RWPE2 (cell line): ENCODE measurements at places on chromosomes 2 and 18.

- H3K27ac ChIP-seq = no peak overlapping the region
- no peaks in the 10 kb centered on the region for H3K27me3 ChIP-seq
- no peak overlapping the region for H3K4me3 ChIP-seq
- peaks cover 9% of the 10 kb centered on the region for H3K4me1 ChIP-seq
Measured at GRCh38 chr18:989425-989824, 84.8 kb downstream of the ADCYAP1 start.

DNA sequence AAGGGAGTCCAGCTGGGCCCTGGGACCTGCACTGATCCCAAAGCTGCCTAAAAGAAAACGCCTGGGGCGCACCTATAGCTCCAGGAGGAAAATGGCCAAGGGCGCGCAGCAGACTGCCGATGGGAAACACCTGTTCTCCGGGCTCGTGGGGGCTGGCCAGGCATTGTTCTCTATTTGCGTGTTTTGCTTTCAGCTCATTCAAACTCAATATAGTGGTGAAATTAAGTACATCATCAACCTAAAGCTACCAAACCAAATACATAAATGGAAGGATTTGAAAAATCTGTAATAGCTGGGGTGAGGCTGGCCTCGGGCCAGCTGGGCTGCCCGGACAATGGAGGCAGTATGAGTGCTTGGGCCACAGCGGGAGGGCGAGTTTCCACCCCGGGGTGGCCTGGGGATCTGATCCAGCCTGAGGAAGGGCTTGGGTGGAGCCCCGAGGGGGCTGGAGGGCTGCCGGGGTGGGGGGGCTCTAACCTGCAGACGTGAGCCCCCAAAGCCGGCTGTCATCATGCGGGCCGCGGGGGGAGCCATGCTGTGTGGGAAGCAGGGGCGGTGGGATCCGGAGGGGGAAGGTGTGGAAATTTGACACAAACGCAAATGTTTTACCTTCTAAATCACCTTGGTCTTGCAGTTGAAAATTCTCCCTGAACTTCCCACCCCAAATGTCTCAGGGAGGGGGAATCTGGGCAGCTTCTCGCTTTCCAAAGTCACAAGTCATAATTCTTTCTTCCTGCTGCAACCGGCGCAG, 77.6 kb downstream of the ASB1 start:
- DNase-seq = peak; percentile 38
- H3K36me3 ChIP-seq = no peaks in the 10 kb centered on the region
- H3K4me3 ChIP-seq = no peak overlapping the region
- no peaks in the 10 kb centered on the region for H3K27me3 ChIP-seq

GRCh38 chr2:238096311-238097011, 3.7 kb upstream of the ESPNL start:
- H3K27ac ChIP-seq = no peak overlapping the region
- no peaks in the 10 kb centered on the region for H3K36me3 ChIP-seq
- no peaks in the 10 kb centered on the region for H3K27me3 ChIP-seq
- H3K4me3 ChIP-seq = no peak overlapping the region
- DNase-seq = peak; percentile 46

- no peaks in the 10 kb centered on the region for H3K27me3 ChIP-seq
- no peaks in the 10 kb centered on the region for H3K4me1 ChIP-seq
- no peaks in the 10 kb centered on the region for H3K36me3 ChIP-seq
- H3K27ac ChIP-seq = no peak overlapping the region
- DNase-seq = no peak
Measured at GRCh38 chr18:43526426-43527145, 249.3 kb upstream of the SYT4 start.

GRCh38 chr2:16746833-16747232, 81.2 kb upstream of the CYRIA start:
- no peaks in the 10 kb centered on the region for H3K4me1 ChIP-seq
- no peaks in the 10 kb centered on the region for H3K36me3 ChIP-seq
- no peak for DNase-seq
- no peaks in the 10 kb centered on the region for H3K27me3 ChIP-seq
- H3K4me3 ChIP-seq = no peak overlapping the region

GRCh38 chr18:47448956-47449355, 197.5 kb upstream of the SKOR2 start:
- H3K27me3 ChIP-seq = no peaks in the 10 kb centered on the region
- no peak overlapping the region for H3K27ac ChIP-seq
- no peak overlapping the region for H3K4me3 ChIP-seq
- no peak for DNase-seq
- no peaks in the 10 kb centered on the region for H3K36me3 ChIP-seq
- H3K4me1 ChIP-seq = no peaks in the 10 kb centered on the region

- no peaks in the 10 kb centered on the region for H3K4me1 ChIP-seq
- H3K27ac ChIP-seq = no peak within 1 kb of the TSS
Measured at GRCh38 chr2:29921560-29921915, at the start of gene ALK. Gene ALK (minus strand): TSS chr2:29921586. CDS start chr2:29920659, 927 bp downstream.

DNA sequence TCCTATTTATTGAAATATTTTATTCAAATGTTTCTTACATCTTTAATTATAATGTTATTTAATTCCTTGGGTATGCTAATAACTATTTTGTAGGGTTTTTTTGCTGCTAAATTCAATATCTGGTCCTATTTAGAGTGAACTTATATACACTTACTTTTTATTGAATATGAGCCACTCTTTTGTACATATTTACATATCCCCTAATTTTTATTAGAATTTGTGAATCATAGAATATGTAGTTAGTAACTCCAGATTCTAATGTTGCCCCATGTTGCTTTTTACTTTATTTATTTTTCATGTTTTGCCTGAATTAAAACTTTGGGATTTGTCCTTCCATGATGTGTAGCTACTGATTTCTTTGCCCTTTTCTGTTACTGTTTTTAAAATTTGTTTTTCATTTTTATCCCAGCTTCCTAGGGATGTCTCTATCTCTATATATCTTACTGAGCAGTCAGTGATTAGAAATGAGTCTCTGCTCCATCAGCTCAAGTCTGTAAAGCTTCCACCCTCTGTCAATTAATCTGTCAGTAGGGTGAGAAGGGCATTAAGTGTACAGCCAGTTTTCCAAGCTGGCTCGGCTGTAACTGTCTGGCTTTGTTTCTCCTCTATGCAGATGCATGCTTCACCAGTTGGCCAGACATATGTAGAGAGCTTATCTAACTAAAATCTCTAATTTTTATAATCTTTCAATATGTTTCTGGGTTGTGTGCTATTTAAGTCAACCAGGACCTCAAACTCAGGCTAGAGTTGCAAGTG, 256.9 kb downstream of the CDH19 start:
- no peaks in the 10 kb centered on the region for H3K36me3 ChIP-seq
- no peak for DNase-seq
- no peaks in the 10 kb centered on the region for H3K27me3 ChIP-seq
- no peaks in the 10 kb centered on the region for H3K4me1 ChIP-seq
- no peak overlapping the region for H3K4me3 ChIP-seq

DNA sequence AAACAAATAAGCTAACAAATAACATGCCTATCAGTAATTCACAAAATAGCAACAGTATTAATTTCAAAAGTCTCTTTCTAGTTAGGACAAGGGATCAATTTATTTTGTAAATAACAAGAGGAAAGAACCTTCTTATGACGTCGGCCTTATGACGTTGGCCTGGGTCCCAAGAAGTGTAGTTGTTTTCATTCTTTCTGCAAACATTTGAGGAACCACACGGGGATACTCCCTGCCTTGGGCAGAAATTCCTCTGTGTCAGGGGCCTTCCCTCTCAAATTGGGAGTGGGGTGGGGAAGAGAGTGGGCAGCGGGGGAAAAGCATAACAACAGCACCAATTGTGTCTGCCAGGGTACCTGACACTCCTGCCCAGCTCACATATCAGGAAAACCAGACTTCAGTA, 1.3 kb downstream of the CCDC68 start:
- H3K4me1 ChIP-seq = no peaks in the 10 kb centered on the region
- H3K36me3 ChIP-seq = no peaks in the 10 kb centered on the region
- no peak overlapping the region for H3K4me3 ChIP-seq
- no peaks in the 10 kb centered on the region for H3K27me3 ChIP-seq
- DNase-seq = no peak

DNA sequence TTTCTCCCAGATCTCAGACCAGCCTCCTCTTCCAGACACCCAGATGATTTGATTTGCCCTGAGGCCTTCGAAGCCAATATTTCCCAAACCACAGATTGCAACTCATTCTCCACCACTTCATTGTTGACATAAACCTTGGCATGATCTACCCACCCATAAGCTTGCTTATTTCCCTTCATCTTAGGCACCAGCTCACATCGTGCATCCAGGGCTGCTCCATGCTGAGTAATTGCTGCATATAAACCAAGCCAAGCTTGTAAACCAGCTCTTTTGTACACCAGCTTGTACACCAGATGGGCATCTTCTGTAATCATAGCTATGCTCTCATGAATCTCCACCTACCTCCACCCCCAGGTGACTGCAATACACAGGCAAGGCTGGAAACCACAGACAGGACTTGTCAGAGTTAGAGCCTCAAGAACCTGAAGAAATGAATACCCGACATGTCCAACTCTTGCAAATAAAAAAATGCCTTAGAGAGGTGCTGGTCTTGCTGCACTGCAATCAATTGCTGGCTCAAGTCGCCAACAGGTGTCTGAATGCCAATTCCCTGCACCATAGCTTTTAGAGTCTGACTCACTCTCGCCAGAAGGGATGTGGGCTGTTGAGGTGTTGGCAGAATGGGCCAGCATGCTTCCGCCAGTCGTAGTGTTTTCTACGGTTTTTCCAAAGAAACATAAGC, 31.5 kb downstream of the TRABD2A start:
- H3K36me3 ChIP-seq = no peaks in the 10 kb centered on the region
- peaks cover 6% of the 10 kb centered on the region for H3K4me1 ChIP-seq
- no peak overlapping the region for H3K27ac ChIP-seq
- no peaks in the 10 kb centered on the region for H3K27me3 ChIP-seq

- no peak overlapping the region for H3K4me3 ChIP-seq
- peak overlapping the region; percentile 67 for H3K27ac ChIP-seq
- H3K4me1 ChIP-seq = peaks cover 12% of the 10 kb centered on the region
- no peak for DNase-seq
- H3K36me3 ChIP-seq = no peaks in the 10 kb centered on the region; the same call in 1 of the 2 replicates
- H3K27me3 ChIP-seq = no peaks in the 10 kb centered on the region
Measured at GRCh38 chr18:2987876-2988790, 24.8 kb downstream of the LPIN2 start.

- no peaks in the 10 kb centered on the region for H3K27me3 ChIP-seq
- H3K4me1 ChIP-seq = no peaks in the 10 kb centered on the region
- H3K27ac ChIP-seq = no peak overlapping the region
- H3K4me3 ChIP-seq = no peak overlapping the region
- H3K36me3 ChIP-seq = no peaks in the 10 kb centered on the region
Measured at GRCh38 chr2:134668821-134669220, 50.0 kb downstream of the TMEM163 start.

- H3K36me3 ChIP-seq = peaks cover 75% of the 10 kb centered on the region
- H3K27me3 ChIP-seq = no peaks in the 10 kb centered on the region
- peaks cover 45% of the 10 kb centered on the region for H3K4me1 ChIP-seq
- no peak overlapping the region for H3K4me3 ChIP-seq
- no peak for DNase-seq
Measured at GRCh38 chr2:65231892-65232477, 4.4 kb downstream of the ACTR2 start.
